ENCODE measurements at places on chromosomes 5 and 9. TPM values are rescaled to one million over a fixed set of nuclear protein-coding genes. Genes with fewer than 3 reads are reported as not detected.
A peak's percentile ranks its signal among the peaks of the same experiment; 100 is the strongest.

The TUSC1 gene
- 7.9 TPM for total RNA-seq

DNA sequence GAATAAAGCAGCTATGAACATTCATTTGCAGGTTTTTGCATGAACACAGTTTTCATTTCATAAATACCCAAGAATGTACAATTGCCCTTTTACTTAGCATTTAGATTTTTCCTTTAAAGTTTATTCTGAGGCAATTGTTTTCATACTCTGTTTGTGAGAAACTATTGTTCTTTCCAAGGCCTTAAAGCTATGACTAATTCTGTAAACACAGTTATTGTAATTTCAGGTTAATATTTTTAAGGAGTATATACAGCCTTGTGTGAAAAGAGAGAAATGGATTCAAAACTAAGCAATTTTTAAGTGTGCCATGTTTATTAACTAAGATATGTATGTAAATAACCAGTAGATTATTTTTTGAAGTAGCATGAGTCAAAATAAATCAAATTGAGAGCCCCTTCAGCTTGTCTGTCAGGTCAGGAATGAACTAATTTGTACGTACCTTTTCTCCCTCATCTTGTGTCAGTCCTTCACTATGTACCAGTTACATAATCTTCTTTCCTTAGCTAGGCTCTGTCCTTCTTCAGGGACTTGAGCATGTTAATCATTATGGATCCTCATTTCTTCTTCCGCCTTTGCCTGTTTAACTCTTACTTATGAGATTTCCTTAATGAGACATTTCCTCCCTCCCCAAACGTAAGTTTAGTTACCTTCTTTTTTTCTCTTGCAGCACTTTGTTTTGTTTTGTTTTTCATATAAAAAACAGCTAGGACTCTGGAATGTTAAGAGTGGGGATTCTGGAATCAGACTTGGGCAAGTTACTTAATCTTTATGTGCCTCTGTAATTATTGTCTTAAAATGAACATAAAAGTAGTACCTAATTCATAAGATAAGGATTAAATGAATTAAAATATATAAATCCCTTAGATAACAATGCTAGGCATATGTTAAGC, 63.6 kb downstream of the NIPBL start:
- no peak for ATAC-seq

DNA sequence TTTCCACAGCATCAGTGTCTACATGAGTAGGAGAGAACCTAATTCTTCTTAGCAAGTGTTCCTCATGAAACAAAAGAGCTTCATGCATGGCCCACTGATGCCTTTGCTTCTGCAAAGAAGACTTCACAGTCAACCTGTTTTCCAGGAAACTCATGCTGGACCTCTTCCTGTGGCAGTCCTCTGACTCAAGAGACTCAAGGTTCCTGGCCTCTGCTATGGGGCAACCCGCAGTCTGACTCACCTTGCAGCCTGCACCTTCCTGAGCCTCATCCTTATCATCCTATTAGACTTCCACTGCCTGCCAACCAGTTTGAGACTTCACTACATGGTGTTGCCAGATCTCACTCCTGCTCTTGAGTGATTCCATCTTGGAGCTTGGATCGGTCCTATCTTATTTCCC, 17.6 kb upstream of the AGGF1 start:
- peak; percentile 83 for ATAC-seq

DNA sequence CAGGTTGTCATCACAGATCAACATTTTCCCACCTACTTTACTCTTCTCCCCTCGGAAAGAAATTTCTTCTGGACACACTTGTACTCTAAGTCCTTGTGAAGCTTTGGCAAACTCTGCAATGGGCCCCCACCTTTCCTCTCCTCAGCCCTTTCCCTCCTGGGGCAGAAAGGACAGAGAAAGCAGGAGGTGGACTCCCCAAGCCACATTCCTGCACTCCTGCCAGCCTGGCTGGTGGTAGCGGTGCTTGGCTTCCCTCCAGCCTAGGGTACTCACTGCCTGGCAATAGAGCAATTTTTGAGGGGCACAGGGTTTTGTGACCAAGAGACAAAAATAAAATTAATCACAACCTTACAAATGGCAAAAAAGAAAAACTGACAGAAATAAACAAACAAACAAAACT, 451.4 kb downstream of the ZSWIM6 start:
- ATAC-seq = no peak

GRCh38 chr5:149766460-149767280, 36.6 kb downstream of the PPARGC1B start:
- no peak for ATAC-seq
